ENCODE measurements at places on chromosomes 3 and 15.

DNA sequence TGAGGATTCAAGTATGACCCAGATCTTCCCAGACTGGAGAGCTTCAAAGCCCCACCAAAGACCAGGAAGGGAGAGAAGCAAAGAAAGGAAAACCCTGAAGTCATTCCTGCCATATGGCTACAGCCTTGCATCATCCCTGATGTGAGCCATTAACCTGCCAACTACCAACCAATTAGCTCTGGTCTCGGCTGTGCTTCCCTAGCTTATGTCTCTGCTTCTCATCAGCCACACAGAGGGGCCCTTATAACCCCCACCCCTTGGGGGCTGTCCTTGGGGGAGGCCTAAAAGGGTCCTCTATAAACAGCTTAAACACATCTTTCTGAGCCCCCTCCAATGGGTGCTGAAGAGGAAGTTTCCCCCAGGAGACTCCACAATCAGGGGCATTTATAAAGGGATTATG is 52.8 kb downstream of the NOX5 start:
- no peak for DNase-seq

- no peak for DNase-seq
Measured at GRCh38 chr3:39255503-39256325, 24.1 kb downstream of the CX3CR1 start.

GRCh38 chr3:194450341-194450740 is 36.5 kb downstream of the ATP13A3 start:
- no peak for DNase-seq

- peak; percentile 74 for DNase-seq
Measured at GRCh38 chr15:91947683-91948608, 94.4 kb downstream of the SLCO3A1 start.

- no peak for DNase-seq
Measured at GRCh38 chr3:27095553-27096222, 273.5 kb downstream of the NEK10 start.

DNA sequence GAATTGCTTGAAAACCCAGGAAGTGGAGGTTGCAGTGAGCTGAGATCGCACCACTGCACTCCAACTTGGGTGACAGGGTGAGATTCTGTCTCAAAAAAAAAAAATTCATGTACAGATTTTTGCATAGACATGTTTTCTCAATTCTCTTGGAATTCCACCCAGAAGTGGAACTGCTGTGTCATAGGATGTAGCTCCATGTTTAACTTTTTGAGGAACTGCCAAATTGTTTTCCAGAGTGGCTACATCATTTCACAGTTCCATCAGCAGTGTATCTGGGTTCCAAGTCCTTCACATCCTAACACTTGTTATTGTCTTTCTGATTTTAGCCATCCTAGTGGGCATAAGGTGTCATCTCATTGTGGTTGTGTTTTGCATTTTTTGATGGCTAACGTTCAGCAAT is 9.9 kb downstream of the CAPN7 start:
- no peak for DNase-seq

- no peak for DNase-seq
Measured at GRCh38 chr3:152770296-152770695, 64.6 kb upstream of the P2RY1 start.

- DNase-seq = peak; percentile 63
Measured at GRCh38 chr3:27666708-27667107, 55.4 kb downstream of the EOMES start.

- DNase-seq = no peak
Measured at GRCh38 chr3:98109807-98110549, 20.5 kb upstream of the OR5H1 start.

DNA sequence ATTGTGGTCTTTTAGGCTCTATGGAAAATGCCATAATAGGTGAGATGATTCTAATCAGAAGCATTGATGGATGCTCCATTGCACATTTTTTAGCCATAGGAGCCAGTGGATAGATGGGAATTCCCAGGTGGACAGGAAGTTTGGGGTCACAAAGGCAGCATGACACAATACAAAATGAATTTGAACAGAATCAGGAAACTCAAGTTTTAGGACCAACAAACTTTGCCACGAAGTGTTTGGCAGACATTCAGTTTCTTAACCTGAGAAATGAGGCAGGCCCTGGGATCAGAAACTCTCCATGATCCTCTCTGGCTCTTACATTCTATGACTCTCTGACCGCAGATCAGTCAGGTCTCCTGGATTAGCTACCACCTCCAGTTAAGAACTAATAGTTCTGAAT is 275.4 kb downstream of the TIGIT start:
- DNase-seq = no peak

- no peak for DNase-seq
Measured at GRCh38 chr3:165259541-165260193, 63.5 kb upstream of the SLITRK3 start.

DNA sequence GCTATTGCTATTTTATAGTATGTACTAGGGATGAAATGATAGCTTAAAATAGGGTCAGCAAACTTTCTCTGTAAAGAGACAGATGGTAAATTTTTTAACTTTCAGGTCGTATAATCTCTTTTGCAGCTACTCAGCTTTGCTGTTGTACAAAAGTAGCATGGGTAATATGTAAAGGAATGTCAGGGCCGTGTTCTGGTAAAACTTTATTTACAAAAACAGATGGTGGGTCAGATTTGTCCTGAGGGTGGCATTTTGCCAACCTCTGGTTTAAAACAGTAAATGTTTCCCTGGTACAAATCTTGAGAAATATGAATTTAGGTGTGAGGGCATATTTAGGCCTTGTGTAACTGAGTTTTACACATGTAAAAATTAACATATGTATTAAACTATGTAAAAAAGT is 18.6 kb downstream of the NMD3 start:
- DNase-seq = no peak

- no peak for DNase-seq
Measured at GRCh38 chr15:51782357-51782896, 31.0 kb downstream of the TMOD2 start.

GRCh38 chr3:42037318-42037945 is 53.7 kb upstream of the TRAK1 start:
- DNase-seq = no peak

DNA sequence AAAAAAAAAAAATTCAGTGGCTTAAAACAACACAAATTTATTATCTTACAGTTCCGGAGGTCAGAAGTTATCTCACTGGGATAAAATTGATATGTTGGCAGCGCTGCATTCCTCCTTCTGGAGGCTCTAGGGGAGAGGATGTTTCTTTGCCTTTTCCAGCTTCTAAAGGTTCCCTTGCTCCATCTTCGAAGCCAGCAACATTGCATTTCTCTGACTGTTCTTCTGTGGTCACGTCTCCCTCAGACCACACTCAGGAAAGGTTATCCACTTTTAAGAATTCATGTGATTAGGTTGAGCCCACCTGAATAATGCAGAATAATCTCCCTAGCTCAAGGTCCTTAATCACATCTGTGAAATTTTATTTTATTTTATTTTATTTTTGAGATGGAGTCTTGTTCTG is 23.4 kb upstream of the ACAP2 start:
- no peak for DNase-seq

- no peak for DNase-seq
Measured at GRCh38 chr3:23086831-23087230, 116.3 kb upstream of the UBE2E2 start.

GRCh38 chr3:170055209-170055608 is 17.4 kb downstream of the GPR160 start:
- DNase-seq = no peak

DNA sequence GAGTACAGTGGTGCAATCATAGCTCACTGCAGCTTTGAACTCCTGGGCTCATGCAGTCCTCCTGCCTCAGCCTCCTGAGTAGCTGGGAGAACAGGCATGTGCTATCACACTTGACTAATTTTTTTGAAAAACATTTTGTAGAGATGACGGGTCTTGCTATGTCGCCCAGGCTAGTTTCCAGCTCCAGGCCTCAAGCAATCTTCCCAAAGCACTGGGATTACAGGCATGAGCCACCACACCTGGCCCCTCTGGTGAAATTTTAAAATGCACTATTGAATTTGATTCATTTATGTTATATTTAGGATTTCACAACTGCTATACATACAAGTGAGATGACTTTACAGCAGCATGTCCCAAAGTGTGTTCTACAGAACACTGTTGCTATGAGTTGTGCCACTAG is 50.8 kb upstream of the TPM1 start:
- DNase-seq = no peak

- DNase-seq = no peak
Measured at GRCh38 chr3:189406148-189406547, 225.0 kb upstream of the TP63 start.

DNA sequence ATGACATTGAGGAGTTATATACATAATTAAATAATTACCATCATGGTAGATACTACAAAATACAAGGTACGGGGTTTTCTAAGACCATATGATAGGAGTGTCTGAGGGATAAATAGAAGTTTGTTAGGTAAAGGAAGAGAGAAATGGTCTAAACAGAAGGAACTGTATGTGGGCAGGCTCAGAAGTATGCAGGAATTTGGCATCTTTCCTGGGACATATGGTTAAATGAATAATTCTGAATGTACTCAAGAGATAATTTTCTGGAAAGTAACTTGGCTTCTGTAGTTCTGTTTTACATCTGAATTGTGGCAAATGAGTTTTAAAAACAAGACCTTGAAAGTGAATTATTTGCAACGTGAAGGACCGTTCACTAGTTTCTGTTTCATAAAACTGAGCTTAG is 17.5 kb downstream of the LMCD1 start:
- no peak for DNase-seq

DNA sequence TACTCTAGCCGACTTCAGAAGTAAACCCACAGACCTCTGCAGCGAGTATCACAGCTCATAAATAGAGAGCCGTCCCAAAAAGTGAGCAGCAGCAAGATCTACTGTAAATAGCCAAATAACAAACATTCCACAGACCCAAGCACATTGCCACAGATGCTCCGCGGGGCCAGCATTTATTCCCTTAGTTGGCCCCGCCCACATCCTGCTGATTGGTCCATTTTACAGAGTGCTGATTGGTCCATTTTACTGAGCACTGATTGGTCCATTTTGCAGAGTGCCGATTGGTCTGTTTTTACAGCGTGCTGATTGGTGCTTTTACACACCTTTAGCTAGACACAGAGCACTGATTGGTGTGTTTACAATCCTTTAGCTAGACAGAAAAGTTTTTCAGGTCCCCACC is 17.3 kb upstream of the GABRB3 start:
- DNase-seq = no peak

- no peak for DNase-seq
Measured at GRCh38 chr3:143480344-143480743, 360.8 kb downstream of the CHST2 start.

- DNase-seq = no peak
Measured at GRCh38 chr3:44966795-44967278, 9.1 kb downstream of the ZDHHC3 start.

- DNase-seq = peak; percentile 42
Measured at GRCh38 chr3:145719114-145719513, 441.9 kb downstream of the PLOD2 start.

- DNase-seq = no peak
Measured at GRCh38 chr3:36408146-36408545, 27.8 kb downstream of the STAC start.

DNA sequence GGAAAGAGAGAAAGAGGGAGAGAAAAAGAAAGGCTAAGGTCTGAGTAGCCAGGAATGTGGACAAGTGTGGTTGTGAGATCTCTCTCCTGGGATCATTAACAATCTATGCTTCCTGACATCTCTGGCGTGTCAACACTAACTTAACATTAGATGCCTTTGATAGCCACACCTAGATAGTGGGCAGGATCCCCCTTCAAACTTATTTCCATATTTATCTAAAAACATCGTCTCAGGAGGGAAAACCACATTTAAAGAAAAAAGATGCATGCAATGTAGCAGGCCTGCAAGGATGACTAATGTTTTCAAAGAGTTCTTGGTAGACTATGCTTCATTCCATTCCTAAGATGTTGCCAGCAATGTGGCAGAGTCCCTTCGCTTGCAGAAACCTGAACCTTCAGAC is 80.9 kb downstream of the MLH1 start:
- DNase-seq = no peak

GRCh38 chr3:143977341-143978262 is 6.0 kb downstream of the DIPK2A start:
- DNase-seq = no peak

- no peak for DNase-seq
Measured at GRCh38 chr15:57595011-57595866, 3.5 kb downstream of the MYZAP start.

GRCh38 chr15:94070356-94071295 is 160.7 kb upstream of the MCTP2 start:
- DNase-seq = no peak

- DNase-seq = no peak
Measured at GRCh38 chr3:88626456-88627120, 476.8 kb downstream of the C3orf38 start.

- no peak for DNase-seq
Measured at GRCh38 chr3:188286087-188286513, 132.1 kb downstream of the LPP start.

DNA sequence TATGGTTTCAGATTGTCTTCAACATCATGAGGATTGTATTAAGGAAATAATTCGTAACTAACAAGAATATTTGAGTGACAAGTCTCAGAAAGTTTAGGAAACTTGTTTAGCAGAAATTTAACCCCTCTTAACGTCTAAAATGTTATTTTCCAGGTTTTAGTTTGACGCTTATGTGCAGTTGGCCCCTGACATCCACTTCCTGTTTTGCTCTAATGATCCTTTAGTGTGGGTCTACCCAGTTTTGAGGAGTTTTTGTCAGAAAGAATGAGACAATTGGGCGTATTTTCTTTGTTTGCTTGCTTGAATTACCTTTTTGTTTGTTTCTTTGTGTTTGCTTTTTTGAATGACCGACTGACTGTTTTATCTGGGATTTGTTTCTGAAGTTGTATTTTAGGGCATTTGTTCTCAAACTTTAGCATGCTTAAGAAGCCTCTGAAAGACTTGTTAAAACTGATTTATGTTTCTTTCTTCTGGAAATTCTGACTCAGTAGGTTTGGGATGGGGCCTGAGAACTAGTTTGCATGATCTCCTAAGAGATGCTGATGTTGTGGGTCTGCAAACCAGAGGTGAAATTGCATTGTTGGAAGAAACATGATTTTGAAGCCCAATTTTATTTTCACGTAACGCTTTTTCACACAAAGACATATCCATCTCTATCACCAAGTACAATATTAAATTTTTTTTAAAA is 20.6 kb downstream of the RBMS3 start:
- DNase-seq = no peak

DNA sequence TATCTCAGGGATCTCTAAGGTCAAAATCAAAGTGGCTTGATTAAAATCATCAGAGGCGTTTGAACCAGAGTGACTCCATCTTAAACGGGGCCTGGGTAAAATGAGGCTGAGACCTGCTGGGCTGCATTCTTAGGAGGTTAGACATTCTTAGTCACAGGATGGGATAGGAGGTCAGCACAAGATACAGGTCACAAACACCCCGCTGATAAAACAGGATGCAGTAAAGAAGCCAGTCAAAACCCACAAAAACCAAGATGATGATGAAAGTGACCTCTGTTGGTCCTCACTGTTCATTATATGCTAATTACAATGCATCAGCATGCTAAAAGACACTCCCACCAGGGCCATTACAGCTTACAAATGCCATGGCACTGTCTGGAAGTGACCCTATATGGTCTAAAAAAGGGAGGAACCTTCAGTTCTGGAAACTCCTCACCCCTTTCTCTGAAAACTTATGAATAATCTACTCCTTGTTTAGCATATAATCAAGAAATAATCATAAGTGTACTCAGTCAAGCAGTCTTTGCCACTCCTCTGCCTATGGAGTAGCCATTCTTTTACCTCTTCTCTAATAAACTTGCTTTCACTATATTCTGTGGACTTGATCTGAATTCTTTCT is 143.3 kb upstream of the SLCO3A1 start:
- no peak for DNase-seq
